ENCODE measurements at places on chromosomes 13 and 19.

DNA sequence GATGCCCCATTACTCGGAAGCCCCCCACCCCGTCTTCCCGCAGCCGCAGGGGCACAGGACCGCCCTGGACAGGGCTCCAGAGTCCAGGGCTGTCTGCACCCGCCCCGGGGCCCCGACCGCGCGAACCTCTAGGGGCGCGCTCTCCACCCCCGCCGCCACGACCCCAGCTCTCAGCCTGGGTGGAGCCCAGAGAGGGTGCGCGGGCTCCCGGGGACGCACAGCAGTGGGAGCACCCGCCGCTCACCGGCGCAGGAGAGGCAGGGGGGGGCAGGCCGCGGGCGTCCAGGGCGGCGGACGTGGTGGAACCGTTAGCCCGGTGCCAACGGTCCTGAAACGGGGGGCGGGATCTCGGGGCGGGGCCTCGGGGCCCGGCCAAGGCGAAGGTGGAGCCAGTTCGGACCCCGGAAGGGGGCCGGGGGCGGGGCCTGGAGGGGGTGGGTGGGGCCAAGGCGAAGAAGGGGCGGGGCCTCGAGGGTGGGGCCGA lies at the start of gene ATP8B3:
TSS of gene ATP8B3 (minus strand) at position 335 of the 484 bp plus-strand sequence. CDS start 540 bp downstream, outside the sequence.
- DNase-seq, result no peak

GRCh38 chr13:86665842-86666241 lies 866.6 kb upstream of the SLITRK6 start:
- DNase-seq, result no peak

DNA sequence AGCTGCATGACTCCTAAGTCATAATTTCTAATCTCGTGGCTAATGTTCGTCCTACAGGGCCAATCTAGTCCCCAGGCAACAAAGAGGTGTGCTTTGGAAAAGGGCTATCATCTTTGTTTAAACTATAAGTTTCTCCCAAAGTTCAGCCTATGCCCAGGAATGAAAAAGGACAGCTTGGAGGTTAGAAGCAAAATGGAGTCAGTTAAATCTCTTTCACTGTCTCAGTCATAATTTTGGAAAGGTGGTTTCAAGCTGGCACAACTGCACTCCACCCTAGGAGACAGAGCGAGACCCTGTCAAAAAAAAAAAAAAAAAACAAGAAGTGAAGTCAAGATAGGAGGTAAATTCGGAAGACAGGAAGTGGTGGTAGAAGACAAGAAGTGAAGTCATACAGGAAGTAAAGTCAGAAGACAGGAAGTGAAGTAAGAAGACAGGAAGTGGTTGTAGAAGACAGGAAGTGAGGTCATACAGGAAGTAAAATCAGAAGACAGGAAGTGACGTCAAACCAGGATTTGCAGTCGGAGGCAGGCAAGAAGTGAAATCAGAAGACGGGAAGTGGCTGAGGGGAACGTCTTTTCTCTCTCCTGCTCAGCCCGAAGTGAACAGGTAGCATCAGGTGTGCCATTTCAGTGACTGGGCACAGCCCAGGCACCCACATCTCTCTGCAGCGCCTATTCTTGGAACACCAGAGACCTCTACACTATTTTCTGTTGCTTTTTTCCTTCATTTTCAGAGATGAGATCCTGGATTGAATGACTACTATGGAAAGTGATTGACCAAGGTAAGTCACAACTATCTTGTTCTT lies 32.2 kb downstream of the GP6 start:
- DNase-seq, result peak; percentile 25

- peak; percentile 11 for DNase-seq
Measured at GRCh38 chr19:36417752-36418286, 625 bp downstream of the ZFP82 start.

- DNase-seq, result no peak
Measured at GRCh38 chr19:54023191-54023590, 31.8 kb downstream of the CACNG6 start.

- no peak for DNase-seq
Measured at GRCh38 chr13:37707739-37708500, 109.4 kb upstream of the POSTN start.

DNA sequence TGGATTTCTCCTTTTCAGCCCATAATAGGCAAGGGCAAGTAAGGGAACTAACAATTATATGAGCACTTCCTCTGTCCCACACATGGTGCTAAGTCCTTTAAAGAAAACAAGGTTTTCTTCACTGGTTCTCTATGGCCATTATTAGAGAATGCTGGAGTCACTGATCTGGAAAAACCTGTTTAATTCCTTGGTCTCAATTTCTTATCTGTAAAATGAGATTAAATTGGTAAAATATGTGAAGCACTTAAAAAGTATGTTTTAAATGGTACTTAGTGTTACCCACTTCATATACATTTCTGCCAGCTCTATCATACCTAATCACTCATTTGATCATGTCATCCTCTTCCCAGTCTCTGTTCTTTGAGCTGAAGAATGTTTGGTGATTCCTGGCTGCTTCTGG lies 39.4 kb downstream of the LRCH1 start:
- DNase-seq, result no peak

- DNase-seq, result no peak
Measured at GRCh38 chr13:30338331-30338851, 31.0 kb upstream of the KATNAL1 start.

- DNase-seq, result no peak
Measured at GRCh38 chr19:2255982-2256685, at the start of gene JSRP1. JSRP1 (minus strand) TSS chr19:2256417; CDS start chr19:2255314, 1,103 bp downstream.

- no peak for DNase-seq
Measured at GRCh38 chr19:48966541-48967345, 1.6 kb downstream of the FTL start.

DNA sequence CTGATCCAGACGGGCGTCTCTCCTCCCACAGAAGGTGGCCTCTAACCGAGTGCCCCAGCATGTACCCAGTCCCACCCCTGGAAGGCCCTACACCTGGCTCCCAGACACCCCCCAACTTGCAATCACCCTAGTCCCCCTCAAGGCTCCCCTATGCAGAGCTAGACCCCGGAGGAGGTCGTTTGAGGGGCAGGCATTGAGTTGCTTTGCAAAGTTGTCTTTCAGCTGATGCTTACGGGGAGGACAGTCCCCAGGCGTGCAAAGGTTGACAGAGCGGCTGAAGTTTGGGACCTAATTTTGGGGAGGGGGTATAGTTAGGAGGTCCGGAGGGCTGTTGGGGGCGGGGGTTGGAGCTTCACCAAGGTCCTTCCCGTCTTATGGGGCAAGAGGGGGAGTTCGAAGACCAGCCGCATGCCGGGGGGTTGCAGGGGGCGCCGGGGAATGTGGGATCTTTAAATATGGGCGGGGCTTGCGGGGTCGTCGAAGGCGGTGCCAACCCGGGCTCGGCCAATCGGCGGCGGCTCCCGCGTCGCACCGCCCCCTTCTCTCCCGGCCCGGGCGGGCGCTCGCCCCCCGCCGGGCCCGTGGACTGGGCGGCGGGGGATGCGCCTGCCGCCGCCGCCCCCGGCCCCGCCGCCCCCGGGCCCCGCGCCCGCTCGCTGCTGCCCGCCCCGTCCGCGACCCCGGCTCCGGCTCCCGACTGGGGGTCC lies at the start of gene KCNN1:
TSS of gene KCNN1 (plus strand) at position 558 of the 707 bp plus-strand sequence. CDS start 6,782 bp downstream, outside the sequence.
- DNase-seq, result no peak

- peak; percentile 56 for DNase-seq
Measured at GRCh38 chr19:6021878-6022569, 44.1 kb upstream of the RANBP3 start.

DNA sequence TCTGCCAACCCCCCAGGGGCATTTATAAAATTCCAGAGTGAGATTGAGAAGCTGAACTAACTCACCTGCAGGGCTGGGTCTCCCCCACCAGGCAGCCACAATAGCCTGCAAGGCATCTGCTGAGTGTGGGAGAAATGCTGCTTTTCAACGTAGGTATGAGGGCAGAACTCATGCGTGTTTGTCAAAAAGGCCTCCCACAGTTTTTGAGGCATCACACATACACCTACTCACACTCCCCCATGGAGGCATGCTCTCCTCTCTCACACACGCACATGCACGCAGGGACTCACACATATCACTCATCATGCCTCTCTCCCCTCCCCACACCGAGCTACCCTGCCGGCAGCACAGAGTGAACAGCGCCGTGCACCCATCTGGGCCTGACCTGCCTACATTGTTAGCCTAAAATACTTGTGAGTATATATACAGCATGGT lies 390.5 kb downstream of the FGF9 start:
- DNase-seq, result no peak

DNA sequence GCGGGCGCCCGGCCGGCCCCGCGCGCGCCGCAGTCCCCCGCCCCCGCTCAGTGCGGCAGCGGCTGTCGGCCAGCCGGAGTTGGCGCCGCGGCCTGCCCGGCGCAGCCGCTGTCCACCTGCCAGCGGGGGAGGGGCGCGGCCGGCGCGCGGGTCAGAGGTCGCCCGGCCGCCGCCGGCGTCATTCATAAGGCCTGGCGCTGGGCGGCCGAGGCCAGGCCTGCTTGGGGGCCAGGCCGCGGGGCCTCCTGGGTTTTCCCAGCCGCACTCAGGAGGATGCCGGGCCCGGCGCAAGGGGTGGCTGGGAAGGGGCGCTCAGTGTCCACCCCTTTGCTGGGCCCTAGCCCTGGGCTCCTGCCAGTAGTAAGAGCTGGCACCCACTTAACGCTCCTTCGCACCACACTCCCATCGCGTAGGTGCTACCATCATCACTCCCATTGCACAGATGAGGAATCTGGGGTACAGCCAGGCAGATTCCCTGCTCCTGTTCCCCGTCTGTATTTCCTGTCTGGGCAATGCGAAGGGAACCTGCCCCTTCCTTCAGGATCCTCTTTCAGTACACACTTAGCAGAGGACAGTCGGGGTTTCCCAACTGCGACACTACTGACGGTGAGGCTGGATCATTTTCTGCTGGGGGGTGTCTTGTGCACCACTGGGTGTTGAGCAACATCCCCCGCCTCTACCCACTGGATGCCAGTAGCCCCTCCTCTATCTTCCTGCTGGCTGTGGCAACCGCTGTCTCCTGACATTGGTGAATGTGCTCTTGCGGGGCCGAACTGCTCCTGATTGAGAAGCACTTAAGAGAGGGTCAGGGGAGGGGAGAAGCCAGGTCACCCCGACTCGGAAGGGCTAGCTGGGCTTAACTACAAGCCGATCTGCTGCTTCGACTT lies 846 bp upstream of the PRKACA start:
- no peak for DNase-seq

GRCh38 chr13:108086678-108087077 lies 128.7 kb downstream of the LIG4 start:
- no peak for DNase-seq

- DNase-seq, result no peak
Measured at GRCh38 chr19:49559928-49560327, 20.4 kb downstream of the NOSIP start.

DNA sequence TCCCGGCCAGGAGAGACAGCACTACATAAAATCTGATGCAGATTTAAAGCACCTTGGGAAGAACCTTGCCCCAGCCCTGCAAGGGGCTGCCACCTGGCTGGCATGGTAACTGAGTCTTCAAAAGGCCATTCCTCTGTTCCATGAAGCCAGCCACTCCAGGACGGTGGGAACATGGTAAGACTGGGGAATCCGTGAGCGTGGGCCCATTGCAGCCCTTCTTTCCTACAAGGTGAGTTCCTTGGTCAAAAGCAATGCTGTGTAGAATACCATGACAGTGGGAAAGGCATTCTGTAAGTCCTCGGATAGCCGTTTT lies 121.3 kb downstream of the SOX1 start:
- DNase-seq, result no peak

DNA sequence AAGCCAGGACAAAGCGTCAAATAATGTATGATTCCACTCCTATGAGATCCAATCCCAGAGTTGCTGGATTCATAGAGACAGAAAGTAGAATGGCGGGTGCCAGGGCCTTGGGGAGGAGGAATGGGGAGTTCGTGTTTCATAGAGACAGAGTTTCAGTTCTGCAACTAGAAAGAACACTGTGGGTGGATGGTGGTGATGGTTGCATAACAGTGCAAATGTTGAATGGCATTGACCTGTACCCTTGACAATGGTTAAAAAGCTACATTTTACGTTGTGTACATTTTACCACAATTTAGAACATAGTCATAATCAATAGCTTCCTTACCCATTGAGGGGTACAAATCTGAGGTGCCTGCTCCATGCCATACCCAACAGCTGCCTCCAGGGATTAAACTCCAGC lies 33.4 kb downstream of the MBD3L2B start:
- DNase-seq, result no peak

GRCh38 chr13:30413842-30414241 lies 8.5 kb upstream of the UBE2L5 start:
- DNase-seq, result no peak

GRCh38 chr19:1001538-1002166 lies 1.4 kb downstream of the GRIN3B start:
- DNase-seq, result no peak

DNA sequence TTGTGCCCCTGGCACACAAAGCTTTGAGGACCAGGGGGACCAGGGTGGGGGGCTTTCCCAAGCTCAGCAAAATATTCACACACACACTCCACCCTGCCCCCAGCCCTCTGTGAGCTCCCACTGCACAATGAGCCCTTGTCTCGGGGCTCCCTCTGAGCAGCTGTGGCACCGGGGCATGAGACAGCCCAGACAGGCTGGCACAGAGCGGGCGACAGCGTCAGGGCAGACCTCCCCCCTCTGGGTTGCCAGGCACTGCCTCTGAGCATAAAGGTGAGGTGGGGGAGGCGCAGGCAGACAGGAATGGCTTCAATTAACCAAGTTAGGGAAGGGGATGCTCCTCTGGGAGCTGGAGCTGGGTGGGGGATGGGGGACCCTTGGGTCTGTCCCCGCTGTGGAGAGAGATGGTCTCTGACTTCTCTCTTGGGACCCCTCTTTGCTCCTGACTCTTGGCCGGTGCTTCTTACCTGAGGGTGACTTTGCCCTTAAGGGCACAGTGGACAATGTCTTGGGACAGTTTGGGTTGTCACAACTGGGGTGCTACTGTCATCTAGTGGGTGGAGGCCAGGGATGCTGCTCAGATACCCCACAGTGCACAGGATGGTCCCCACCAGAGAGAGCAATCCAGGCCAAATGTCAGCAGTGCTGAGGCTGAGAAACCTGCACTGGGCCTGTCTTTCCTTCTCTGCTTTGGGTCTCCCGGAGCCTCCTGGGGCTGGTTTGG lies 30.3 kb downstream of the LYL1 start:
- DNase-seq, result no peak

DNA sequence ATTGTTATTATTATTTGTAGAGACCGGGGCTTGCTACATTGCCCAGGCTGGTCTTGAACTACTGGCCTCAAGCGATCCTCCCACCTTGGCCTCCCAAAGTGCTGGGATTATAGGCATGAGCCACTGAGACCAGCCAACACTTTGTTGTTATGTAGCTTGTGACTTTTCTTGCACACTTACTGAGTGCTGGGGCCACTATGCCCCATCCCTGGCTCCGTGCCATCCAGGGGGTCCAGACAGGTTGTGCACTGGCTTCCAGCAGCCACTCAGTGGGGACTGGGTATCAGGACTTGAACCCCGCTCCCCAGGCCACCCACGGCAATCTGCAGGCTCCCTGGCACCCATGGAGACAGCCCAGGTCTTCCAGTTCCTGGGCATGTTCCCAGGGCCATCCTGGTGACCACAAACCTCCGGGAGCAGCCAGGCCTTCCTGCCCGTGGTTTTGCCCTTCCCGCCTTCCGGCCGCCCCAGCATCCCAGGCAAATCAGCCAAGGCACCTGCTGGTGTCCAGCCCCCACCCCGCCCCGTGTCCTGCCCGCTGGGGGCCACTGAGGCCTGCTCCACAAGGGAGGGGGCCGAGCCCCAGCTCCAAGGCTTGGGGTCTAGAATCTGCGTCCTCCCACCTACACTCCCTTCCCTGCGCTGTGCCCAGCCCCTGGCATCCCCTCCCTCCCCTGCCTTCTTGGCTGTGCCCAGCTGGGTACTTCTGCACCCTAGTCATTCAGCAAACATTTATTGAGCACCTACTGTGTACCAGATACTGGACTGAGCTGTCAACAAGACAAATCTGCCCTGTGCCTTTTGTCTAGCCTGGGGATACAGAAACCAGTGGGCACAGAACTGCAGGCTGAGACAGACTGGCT lies 23.7 kb upstream of the SEMA6B start:
- no peak for DNase-seq
